ENCODE measurements at places on chromosomes 4 and X. TPM values are rescaled to one million over a fixed set of nuclear protein-coding genes. Genes with fewer than 3 reads are reported as not detected.

- no peak for DNase-seq
Measured at GRCh38 chr4:181698221-181698620, 545.0 kb upstream of the TENM3 start.

- peak; percentile 7 for DNase-seq
Measured at GRCh38 chr4:91267543-91267942, 1036.2 kb upstream of the GRID2 start.

Gene STOX2
- total RNA-seq: 2.3 TPM

Gene EGF
- 0.46 TPM for total RNA-seq

GRCh38 chr4:113837397-113837796, 75.9 kb upstream of the CAMK2D start:
- DNase-seq: peak; percentile 64
